Kidney (tissue), 22 donors: ENCODE measurements at places on chromosomes 2 and 18. TPM values are rescaled to one million over a fixed set of nuclear protein-coding genes. Genes with fewer than 3 reads are reported as not detected.

The SERPINE2 gene
- 29.2 TPM for polyA plus RNA-seq

- no peak overlapping the region for H3K4me3 ChIP-seq
- DNase-seq: no peak
- peaks cover 15% of the 10 kb centered on the region for H3K36me3 ChIP-seq
Measured at GRCh38 chr18:23194997-23195957, 60.0 kb downstream of the CABLES1 start.

DNA sequence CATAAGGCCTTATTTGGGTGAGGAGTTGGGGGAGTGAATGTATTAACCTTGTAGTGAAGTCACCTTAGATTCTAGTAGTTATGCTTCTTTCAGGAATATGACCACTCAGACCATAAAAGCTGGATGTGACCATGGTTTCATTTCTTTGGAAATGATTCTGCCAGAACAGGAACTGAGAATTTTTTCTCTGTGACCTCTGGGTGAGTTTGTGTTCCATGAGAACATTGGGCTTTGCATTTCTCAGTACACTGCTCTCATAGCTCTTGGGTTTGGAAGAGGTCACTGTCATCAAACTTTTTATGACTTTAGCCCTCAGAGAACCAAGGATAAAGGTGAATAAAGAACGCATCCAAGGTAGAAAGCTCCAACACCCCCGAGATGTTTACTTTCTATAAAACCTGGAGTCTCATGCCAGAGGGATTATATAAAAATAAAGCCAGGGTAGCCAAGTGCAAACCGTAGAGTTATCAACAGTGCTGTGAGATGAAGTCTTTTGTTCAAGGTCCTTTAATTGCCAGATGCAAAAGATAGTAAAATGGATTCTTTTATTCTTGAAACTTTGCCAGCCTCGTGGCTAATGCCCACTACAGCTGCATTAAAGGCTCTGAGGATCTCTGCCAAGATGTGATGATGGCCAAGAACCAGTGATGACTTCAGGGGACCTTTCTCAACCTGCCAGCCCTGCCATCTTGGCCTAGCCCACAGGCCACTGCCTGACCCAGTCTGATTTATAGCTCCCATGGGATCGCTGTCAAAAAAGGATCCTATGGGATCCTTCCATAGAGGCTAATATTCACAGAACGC is 27.8 kb upstream of the MAT2A start:
- H3K4me1 ChIP-seq: no peaks in the 10 kb centered on the region
- H3K27me3 ChIP-seq: no peaks in the 10 kb centered on the region
- no peaks in the 10 kb centered on the region for H3K36me3 ChIP-seq
- H3K27ac ChIP-seq: no peak overlapping the region

The VIT gene
- 0.15 TPM for polyA plus RNA-seq

- H3K4me3 ChIP-seq: no peak overlapping the region
- H3K36me3 ChIP-seq: peaks cover 7% of the 10 kb centered on the region
- H3K27ac ChIP-seq: no peak overlapping the region
Measured at GRCh38 chr2:190304404-190304803, 15.2 kb downstream of the HIBCH start.

The C2orf81 gene
- polyA plus RNA-seq: 8.8 TPM
